ENCODE measurements at places on chromosomes 7 and 10.

DNA sequence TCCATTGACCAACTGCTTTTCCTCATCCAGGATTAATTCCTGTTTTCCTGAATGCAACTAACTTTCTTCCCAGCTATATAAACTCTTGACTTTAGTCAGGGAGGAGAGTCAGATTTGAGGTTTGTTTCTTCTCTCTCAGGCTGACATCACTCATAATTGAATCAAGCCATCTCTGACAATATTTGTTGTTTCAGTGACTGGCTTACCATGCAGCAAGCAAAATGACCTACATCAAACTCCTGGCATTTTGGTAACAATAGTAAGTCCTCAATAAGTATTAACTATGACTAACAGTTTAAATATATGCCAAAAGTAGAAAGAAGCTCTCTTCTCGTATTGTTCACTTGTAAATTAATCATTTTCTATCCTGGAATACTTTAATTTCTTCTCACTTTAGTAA lies 625.7 kb upstream of the KCND2 start:
- no peak for DNase-seq

DNA sequence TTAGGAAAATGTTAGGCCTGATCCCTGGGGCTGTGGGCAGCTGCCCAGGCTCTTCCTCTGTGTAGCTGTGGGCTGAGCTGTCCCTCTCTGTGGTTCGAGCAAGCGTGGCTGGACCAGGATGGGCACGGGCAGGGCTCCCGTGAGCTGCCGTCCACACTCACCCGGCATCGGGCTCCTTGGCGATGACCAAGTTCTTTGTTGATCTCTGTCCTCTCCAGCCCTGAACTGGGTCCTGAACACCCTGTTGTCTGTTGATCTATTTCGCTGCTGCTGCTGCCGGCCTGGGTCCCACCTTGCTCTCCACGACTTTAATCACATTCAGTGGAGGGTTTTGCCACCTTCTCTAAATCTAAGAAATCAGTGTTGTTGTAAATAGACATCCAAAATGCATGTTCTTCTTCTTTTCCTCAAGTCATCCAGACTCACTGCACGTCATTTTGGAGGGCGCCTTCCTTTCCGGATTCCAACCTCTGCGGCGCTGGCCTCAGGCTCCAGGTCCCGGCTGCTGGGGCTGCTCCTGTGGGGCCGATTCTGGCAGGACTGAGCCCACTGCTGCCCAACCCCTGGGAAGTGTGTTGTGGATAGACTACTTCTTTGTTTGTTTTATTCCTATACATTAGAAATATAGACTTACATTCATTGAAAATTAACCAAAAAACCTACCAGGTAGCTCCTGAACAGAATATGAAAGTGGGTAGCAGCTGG lies 100.6 kb downstream of the DYNC2I1 start:
- no peak for DNase-seq

- no peak for DNase-seq
Observed at GRCh38 chr7:101605611-101606497, 23.2 kb downstream of the MYL10 start.

- DNase-seq, result no peak
Observed at GRCh38 chr7:148584154-148584827, 6.3 kb upstream of the C7orf33 start.

DNA sequence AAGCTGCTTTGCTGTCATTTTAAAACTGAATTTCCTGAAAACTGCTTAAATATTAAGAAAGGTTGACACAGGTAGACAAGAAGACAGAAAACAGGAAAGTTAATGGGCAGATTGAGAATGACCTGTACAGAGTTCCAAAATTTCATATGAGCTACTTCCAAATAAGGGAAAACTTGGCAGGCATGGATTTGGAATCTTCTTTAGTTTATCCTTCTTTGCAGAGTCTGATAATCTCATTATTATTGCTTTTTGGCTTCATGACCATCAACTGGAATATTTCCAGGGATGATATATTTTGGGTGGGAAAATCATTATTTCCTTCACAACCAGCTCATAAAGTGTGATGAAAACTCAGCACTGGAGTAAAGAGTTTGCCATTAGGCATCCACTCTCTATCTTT lies 346.5 kb upstream of the NPVF start:
- no peak for DNase-seq

DNA sequence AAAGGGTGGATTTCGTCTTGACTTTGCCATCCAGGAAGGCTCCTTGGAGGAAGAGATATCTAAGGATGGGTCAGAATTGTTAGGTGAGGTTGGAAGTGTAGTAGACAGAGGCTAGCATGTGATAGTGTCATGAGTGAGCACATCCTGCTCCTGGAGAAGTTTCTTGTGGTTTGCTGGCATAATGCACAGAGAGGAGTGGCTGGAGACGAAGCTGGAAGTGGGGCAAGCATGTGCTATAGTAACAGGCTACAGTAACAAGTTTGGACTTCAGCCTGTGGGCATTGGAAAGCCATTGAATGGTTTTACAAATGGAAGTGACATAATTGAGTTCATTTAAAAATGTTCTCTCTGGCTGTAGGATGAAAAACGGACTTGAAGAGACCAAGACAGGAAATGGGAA lies 175.6 kb upstream of the VWC2 start:
- no peak for DNase-seq

- no peak for DNase-seq
Observed at GRCh38 chr7:28106321-28106829, 74.2 kb downstream of the JAZF1 start.

DNA sequence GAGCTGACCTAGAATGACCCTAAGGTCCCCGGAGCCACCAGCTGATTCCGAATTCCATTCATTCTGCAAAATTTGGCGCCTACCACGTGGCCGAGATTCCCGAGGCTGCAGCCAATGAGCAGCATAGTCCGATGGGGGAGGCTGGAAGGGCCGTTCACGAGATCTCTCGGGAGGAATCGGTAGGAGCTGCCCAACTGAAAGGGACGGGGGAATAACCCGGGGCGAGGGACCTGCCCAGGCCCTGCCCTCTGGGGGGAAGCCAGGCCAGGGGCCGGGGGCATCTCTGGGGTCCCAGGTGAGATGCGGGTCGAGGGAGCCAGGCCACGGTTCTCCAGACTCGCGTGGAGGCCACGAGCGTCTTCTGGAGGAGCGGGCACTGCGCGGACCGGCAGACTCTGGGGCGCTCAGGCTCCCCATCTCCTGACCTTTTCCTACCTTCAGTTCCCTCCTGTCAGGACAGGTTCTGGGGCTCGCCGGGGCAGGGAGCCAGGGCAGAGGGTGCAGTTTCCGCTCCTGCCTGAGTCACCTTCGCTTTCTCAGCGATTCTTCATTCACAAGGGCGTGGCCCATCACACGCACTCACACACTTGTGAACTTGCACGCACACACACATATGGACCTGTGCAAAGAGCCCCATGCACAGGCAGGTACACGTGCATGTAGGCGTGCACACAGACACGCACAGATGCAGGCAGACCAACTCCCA lies 173.4 kb downstream of the RNF216 start:
- DNase-seq, result no peak

DNA sequence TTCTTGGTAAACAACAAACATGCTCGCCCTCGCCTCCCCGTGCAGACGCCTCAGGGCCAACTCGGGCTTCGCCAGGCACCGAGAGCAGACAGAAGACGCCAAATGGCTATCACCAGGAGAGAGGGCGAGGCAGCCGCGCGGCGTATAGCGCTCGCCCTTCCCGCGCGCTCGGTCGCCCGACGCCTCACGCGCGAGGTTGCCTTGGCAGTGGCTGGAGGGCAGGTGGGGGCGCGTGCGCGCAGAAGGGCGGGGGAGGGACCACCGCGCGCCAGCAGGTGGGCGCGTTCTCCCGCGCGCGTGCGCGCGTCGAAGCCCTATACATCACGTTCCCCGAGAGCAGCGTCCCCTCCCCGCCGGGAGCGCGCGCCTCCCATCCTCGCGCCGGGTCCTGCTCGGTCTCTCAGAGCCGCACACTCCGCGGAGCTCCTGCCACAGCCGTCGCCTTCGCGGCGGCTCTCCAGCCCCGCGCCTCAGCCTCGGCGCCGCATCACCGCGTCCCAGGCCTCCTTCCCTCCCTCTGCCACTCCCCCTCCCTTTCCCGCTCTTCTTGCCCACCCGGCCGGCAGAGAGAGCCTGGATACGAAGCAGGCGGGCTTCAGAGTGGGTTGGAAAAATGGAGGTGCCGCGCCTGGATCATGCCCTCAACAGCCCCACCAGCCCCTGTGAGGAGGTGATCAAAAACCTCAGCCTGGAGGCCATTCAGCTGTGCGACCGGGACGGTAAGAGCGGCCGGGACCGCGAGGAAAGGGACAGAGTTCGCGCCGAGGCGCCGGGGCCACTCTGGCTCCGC lies at the start of gene PHYHIPL:
PHYHIPL (plus strand) TSS at position 403 of the 790 bp plus-strand sequence; CDS start at position 614, 211 bp downstream.
- peak; percentile 43 for DNase-seq

DNA sequence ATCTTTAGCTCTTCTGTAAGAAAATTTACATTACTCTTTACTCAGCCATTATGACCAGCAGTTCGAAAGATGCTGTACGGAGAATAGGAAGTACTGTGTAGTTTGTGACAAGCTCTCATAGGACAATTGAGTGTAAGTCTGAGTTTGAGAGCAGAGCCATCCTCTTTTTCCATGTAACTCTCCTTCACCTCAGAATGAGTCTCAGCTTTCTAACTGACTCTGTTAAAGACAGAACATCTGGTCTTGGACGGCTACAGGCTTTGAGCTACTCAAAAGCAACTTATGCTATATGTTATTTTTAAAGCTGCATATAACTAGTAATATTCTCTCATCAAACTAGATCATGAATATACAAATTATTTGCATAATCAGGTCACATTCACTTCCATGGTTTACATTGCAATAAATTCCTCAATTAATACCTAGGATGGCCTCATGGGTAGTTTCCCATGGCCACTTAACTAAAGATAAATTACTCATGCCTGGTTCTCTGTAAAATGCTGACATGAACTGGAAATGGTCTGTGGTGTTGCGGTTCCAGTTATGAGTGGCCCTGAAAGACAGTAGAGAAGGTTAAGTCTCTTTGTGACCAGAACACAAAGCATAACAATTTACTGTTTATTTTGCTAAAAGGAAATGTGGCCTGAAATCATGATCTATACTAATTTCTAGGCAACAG lies 358.7 kb downstream of the PHF14 start:
- DNase-seq, result no peak

DNA sequence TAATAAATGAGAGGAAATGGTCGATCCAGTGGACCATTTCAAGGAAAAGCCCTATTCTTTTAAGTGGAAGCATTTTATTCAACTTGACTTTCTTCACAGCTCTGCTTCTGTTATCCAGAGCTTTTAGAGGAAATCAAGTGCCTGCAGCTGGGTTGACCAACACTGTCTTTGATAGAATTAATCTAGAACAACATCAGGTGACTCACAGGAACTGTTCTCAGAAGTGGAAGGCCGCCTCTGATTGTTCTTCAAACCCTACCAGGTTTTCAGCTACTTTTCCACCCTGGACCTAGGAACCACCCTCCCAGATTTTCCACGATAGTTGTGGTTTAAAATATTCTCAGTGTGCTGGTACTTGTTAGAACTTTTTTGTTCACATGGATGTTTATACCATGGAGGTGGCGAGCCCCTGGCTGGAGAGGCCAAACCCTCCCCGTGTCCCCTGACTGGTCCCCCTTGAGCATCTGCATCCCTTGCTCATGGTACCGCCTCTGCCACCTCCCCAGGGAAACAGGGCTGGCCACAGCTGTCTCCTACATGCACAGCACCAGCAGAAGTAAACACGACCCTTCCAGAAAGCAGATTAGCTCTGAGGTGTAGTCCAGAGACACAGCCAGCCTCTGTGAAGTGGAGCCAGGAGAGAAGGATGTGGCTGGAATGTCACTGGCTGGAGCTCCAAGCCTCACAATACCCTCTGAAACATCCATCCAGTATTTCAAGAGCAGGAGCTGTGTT lies 293.3 kb downstream of the USP6NL start:
- DNase-seq, result no peak

- no peak for DNase-seq
Observed at GRCh38 chr10:107687701-107688100, 523.2 kb upstream of the SORCS1 start.

DNA sequence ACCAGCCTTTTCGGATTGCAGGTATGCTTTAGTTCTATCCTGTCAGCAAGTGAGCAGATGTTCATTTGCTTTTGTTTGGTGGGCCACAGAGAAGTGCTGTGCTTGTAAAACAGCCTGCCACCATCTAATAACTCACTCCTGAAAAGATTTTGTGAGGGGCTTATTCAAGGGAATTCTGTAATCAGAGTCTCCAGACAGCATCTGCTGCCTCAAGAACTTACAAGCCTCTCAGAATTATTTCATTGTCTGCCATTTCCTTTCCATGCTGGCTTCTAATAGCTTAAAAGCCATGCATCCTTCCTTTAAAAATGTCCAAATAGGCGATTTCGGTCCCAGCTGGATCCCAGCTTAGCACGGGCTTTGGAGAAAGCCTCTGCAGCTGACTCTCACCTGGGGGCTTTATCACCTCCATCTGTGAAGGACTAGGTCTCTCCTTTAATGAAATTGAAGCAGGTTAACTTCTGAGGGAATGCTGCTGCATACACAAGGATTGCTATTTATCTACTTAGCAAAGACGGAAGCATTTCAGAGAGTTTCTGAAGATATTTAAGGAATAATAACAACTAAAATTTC lies 48.0 kb downstream of the MALRD1 start:
- DNase-seq, result no peak

DNA sequence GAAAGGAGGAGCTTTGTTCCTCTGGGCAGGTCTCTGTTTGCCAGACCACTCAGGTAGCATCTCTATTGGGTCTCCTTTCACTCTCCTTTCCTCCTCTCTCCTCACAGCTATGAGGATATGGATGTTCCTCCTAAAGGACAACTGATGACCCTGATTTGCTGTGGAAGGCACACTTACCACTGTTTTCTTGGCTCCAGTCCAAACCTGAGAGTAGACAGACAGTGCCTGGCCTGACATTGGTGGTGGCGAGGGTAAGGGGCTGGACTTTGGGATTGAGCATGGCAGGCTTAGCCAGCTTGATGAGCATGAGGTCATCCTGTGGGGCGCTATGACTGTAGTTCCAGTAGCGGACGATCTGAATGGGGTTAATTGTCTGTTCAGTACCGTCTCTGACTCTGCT lies 3.6 kb downstream of the PRSS37 start:
- no peak for DNase-seq

DNA sequence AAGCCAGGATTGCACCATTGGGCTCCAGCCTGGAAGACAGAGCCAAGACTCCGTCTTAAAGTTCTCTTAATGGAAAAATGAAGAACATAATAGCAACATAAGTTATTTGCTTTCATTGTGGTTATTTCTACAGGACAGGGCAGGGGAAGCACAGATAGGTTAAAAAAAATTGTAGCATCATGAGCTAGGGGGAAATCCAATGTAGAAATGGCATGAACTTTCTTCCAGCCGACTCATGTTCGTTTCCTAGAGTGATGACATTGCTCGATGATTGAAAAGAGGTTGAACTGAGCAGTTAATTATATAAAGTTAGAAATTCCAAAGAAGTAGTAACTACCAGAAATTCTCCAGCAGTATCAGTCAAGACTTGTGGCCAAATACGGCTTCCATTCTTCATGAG lies 64.9 kb downstream of the DAGLB start:
- no peak for DNase-seq

DNA sequence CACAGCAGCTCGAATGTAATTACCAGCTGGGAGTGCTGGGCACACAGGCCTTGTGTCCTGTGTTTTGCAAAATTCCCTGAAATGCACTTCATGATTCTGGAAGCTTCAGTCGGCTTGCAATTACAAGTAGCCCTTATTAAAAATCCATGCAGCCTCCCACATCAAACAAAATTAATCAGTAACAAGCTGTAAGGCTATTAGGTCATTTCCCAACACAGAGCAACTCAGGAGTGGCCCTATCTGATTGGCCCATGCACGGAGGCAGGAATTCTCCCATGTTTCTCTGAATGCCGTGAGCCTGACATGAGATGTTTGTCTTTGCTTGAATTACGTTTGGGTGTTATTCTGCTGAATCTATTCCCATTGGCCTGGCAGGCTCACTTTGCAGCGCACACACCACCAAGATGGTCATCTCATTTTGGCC lies 36.9 kb downstream of the FOXL3 start:
- DNase-seq, result no peak

All from neural crest cell (in vitro differentiated cells).